ENCODE measurements at places on chromosomes 4 and X.

GRCh38 chrX:13498238-13498637 is 71.2 kb upstream of the EGFL6 start:
- no peak for DNase-seq

- no peak for DNase-seq
Measured at GRCh38 chr4:70449220-70449619, 22.8 kb upstream of the MUC7 start.

DNA sequence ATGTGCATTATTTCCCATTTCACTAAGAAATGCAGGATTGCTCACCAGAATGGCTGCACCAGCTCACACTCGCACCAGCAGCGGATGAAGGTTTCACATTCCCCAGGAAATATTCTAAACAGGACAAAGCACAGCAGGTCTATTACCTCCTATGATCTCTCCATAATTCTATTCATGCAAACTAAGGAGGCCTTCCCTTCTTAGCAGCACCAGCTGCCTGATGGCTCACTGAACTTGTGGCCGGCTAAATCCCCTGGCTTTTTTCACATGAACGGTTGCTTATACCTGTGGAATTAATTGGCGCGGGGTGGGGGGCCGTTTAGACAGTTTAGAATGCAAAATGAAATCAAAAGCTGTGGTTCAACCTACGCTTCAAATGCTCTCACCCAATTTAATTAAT is 73.5 kb upstream of the SRD5A3 start:
- peak; percentile 37 for DNase-seq

DNA sequence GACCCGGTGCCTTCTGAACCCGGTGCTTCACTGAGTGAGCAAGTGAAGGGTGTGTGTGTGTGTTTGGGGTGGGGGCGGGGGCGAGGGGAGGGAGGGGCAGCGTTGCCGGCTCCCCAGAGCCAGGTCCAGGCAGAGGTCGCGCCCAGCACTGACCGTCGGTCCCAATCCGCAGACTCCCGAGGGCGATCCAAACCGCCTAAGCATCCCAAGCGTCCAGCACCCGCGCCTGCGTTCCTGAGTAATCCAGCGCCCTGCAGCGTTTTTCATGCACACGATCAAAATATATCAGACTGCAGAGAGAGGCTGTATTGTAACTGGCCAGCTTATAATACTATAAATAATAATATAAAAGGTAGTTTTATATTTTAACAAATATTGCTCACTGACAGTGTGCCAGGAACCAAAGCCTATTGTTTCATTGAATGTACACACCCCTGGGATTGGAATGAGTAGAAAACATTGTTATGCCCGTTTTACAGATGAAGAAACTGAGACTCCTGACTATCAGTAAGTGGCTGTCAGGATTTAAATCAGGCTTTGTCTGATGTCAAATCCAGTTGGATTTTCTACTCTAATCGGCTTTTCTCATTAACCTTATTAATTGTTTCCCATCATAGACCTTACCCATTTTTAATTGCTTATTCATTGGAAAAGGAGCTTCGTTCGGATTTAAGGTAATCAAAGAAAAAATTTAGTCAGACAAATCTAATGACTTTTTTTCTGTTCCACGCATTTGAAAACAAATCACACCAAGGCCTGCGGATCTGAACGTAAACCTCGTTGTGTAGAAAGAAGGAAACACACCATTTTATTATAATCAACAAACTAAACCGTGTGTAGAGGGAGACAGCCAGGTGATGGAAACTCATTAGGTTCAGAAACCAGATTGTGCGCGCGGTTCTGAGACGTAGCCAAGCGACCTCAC is 4.0 kb upstream of the NKX3-2 start:
- peak; percentile 28 for DNase-seq

DNA sequence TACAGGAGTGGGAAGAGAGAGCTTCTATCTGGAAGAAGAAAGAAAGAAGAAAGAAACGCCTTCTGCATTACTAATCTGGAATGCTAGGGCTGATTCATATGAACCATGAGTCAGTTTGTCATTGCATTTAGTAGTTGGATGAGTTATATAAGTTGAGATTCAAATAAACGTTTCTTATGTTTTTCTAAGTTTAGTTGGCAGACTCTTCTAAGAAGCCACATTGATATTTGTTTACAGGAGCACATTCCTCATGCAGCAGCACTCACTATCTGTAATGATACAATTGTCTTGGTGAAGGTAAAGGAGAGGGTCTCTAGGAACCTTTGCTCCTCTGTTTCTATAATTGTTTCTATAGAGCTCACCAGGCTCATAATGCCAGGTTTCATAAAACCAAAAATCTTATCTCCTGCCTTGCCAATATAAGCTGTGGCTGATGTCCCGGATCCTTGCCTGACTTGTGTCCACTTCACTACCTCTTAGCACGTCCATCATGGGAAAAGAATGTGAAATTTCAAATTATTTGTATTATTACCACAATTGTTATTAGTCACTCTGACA is 39.5 kb downstream of the HOPX start:
- peak; percentile 31 for DNase-seq

DNA sequence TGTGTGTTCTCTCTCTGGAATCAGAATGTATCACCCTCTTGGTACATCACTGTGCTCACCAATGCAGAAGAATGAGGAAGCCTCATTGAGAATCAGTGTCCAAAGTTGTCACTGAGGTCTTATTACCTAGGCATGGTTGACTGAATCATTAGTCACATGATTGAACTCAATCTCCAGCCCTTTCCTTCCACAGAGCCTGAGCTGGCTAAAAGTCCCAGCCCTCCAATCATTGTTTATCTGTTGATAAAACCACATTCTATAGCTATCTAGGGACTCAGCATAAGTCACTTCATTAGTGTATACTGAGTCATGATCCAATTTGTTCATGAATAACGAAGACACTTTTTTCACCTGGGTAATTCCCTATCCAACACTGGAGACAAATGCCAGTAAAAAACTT is 396.8 kb downstream of the TRAM1L1 start:
- DNase-seq: no peak

DNA sequence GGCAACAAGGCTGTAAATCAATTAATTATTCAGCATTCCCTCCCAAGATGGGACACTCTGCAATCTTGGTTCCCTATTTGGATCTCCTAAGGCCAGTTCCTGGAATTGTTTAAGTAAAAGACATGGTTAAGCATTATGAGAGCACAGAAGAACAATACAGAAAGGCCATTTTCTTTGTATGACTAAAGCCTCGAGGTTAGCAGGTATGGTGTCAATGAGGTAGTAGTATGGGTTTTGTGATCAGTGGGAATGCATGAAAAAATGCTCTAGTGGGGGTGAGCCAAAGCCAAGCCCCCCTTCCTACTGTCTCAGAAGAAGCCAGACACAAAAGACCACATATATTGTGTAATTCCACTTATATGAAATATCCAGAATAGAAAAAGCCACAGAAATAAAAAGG is 61.7 kb upstream of the S100G start:
- DNase-seq: no peak

DNA sequence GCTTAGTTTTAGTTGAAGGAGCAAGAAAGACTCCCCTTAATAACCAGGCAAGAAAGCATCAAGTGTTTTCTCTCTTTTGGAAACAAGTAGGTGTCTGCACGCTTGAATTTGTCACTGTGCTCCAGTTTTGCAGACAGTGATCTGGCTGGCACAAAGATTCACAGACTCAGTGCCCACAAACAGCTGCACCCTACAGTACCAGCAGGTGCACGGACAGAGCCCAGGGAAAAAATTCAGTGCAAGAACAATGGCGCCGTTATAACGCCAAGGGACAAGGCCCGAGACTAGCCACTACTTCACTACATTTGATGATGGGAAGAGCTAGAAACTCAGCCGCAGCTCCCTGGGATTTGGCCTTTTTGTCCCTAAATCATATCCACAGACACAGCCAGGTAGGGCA is 56.0 kb downstream of the ZNF827 start:
- no peak for DNase-seq

DNA sequence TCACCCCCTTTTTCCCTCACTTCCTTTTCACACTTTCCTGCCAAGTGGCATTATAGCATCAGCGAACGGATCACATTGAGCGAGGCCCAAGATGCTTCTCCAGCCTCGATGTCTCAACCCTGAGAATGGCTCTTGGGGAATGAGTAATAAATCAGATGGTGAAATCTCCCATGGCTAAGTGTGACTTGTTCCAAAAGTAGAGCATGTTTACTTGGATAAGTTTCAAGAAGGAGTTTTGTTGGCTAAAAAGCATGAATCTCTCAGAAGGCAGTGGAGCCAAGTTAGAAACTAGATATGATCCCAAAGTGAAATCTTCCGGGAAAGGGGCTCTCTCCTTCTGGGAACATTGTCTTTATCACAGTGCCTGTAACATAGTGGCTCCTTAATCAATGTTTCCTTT is 316.3 kb downstream of the CAMK2D start:
- peak; percentile 21 for DNase-seq

DNA sequence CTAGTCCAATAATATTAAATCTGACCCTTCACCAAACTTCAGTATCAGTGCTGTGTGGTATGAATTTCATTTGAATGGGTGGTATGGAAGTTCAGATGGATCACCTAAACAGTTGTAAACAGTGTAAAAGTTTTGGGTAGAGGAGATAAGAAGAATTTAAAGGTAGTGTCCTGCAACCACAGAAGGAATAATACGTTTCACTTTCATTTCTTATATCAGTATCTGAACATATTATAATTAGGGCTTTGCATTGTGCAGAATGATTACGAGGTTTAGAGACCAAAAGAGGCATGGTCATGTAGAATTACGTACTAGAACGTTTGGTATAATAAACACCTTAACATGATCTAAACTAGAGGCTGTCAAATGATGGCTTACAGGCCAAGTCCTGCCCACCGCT is 116.1 kb downstream of the PDLIM5 start:
- no peak for DNase-seq

GRCh38 chrX:120604361-120604782 is 471 bp downstream of the MCTS1 start:
- peak; percentile 38 for DNase-seq

GRCh38 chrX:139126493-139126892 is 404.0 kb upstream of the F9 start:
- peak; percentile 36 for DNase-seq
